ENCODE measurements at places on chromosomes 16 and 17.

- no peak for DNase-seq
These were observed 5.2 kb downstream of the SLFN11 start for GRCh38 chr17:35368081-35368830.

- DNase-seq, result no peak
These were observed 19.7 kb downstream of the CIITA start for GRCh38 chr16:10896723-10897122.

- DNase-seq, result peak; percentile 3
These were observed 128.6 kb downstream of the CPPED1 start for GRCh38 chr16:12675046-12675445.

- DNase-seq, result peak; percentile 20
These were observed at the start of gene KRT20 for GRCh38 chr17:40884708-40885512. KRT20 (minus strand) TSS chr17:40885242; CDS start chr17:40885185, 57 bp downstream.

DNA sequence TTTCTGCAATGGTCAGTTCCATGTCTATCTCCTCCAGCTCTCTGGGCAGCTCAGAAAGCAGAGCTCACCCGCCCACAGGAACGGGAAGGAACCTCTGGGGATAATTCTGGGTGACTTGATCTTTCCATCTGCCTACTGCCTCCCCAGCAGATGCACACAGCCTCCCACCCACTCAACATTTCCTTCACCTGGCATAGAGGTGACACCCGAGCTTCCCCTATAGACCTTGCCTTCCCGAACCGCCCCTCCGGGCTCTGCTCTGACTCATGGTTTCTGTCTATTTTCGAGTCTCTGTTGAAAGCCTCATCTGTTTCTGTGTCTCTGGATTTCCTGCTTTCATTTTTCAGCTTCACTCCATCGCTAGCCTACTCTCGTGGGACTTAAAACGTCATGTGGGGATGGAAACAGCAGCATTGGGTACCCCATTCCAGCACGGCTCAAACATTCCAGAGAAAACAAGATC is 11.4 kb downstream of the GGA3 start:
- DNase-seq, result peak; percentile 61

DNA sequence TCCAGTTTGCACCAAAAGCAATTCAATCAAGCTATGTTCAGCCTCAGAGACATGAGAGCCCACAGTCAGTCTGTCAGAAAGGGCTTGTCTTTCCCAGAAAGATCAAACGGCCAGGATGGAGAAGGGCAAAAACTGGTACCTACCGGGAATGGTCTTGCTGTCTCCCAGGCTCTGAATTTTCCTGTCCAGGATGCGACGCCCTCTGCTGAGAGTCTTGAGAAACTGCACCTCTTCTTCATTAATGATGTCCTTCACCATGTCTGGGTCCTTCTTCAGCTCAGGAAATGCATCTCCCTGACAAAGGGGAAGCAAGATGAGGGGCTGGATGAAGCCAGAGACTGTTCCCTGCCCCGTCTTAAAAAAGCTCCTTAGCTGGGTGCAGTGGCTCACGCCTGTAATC is 15.8 kb upstream of the EXOSC6 start:
- peak; percentile 66 for DNase-seq

GRCh38 chr17:9472541-9472940 is 103.1 kb downstream of the STX8 start:
- peak; percentile 25 for DNase-seq

DNA sequence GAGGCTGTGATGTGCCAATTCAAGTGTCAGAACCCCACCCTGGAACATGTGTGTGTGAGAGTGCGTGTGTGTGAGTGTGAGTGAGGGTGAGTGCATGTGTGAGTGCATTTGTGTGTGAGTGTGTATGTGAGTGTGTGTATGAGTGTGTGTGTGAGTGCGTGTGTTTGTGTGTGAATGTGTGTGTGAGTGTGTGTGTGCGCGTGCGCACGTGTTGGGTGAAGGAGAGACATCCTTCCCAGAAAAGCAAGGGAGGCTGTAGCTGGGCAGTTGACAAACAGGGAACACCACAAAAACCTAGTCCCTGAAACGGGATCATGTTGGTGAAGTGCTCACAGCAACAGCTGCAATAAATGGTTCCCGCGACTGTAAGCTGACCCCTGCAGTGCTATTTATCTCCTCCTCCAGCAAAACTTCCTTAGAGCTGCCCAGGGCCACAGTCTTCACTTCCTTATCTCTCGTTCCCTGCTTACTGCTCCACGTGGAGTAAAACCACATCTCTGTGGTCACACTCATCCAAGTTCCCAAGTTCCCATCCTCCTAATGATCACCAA is 40.1 kb upstream of the RPL38 start:
- no peak for DNase-seq

GRCh38 chr17:44998646-44999045 is 30.5 kb upstream of the C1QL1 start:
- no peak for DNase-seq

Measured in GM23248 (cell line).